ENCODE measurements at places on chromosomes 16 and 17.

- no peak for DNase-seq
Measured at GRCh38 chr17:7880076-7880868, 8.3 kb upstream of the CHD3 start.

DNA sequence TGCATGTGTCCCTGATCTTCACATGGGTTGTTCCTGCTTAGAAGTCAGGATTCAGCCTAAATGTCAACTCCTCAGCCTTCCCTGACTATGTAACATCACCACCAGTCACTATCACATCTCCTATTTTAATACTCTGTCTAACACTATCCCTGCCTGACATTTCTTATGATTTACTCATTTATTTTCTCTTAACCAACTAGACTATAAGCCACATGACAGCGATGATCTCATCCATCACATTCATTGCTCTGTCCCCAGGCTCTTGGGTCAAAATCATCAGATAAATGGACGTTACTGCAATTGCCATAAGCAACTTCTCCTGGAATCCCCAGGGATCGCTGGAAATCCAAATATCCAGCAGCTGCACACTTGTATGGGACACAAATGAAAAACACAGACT, 15.7 kb downstream of the CDRT4 start:
- DNase-seq = no peak

DNA sequence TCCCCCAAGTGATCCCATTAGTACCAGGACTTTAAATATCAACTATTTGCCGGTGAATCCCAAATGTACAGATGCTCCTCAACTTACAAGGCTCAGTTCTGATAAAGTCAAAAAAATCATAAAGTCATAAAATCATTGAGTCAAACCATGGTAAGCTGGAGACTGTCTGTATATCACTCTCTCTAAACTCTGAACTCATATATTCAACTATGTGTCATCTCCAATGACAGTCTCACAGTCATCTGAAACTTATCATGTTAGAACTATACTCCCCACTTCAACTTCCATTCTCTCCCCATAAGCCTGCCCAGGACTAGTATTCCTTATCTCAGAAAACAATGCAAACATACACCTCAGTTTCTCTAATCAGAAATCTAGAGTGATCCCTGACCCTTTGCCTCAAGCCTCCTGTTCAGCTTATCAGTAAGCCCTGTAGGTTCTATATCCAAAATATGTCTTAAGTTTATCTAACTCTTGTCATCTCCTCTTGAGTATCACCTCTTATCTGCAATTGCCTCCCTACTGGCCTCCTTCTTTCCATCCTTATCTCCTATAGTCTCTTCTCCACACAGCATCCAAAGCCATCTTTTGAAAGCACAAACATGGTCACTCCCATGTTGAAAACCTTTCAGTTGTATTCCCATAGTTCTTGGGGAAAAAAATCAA, 55.0 kb downstream of the SSH2 start:
- no peak for DNase-seq

GRCh38 chr17:38748149-38748891, at the start of gene PCGF2:
Gene PCGF2 (minus strand): TSS chr17:38748336. CDS start chr17:38740402, 7,934 bp downstream.
- peak; percentile 68 for DNase-seq

GRCh38 chr16:30380803-30381208, 1.6 kb downstream of the SEPTIN1 start:
- no peak for DNase-seq

- peak; percentile 79 for DNase-seq
Measured at GRCh38 chr16:27401768-27402568, at the start of gene IL21R. Gene IL21R (plus strand): TSS chr16:27402174. CDS start chr16:27430072, 27,898 bp downstream.

DNA sequence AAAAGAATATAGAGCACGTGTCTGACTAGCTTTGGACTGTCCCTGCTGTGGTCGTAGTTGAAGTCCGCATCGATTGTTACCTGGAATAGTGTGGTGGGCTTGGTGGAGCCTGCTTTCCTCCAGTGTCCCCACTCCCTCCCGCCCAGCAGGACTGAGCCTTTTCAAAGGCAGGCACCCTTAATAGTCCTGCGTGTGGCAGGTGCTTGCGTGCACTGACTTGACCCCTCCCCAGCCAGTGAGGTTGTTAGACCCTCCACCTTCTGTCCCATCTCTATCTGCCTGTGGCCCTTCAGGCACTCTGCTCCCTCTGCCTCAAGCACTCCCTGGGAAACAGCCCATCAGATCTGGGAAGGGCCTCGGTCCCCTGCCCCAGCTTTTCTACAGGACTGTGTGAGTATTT, 36.6 kb downstream of the TMEM11 start:
- no peak for DNase-seq

- no peak for DNase-seq
Measured at GRCh38 chr17:82372249-82373071, 895 bp downstream of the UTS2R start.

GRCh38 chr17:82489117-82489516, 30.4 kb upstream of the FOXK2 start:
- DNase-seq = peak; percentile 53
